Esophagus squamous epithelium (tissue), 5 donors: ENCODE measurements at places on chromosomes 4 and X.

GRCh38 chr4:35538807-35539206 lies 705.5 kb downstream of the ARAP2 start:
- DNase-seq, result no peak

DNA sequence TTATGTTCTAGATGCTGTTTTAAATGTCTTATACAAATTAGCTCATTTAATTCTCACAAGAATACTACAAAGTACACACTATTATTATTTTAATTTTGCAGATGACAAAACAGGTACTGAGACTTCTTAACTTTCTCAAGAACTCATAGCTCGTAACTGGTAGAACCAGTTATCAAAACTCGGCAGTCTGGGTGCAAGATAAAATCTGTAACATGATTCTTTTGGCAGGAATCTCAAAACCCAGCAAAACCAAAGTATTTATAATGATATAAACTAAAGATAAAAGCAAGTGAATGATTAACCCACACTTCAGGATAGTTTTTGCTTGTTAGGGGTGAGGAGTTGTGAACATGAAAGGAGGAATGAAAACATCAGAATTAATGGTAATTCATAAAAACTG lies 27.6 kb downstream of the CLNK start:
- DNase-seq, result no peak

GRCh38 chr4:112253382-112254000 lies 21.9 kb downstream of the AP1AR start:
- DNase-seq, result no peak

GRCh38 chr4:162682651-162683050 lies 484.0 kb downstream of the NAF1 start:
- DNase-seq, result no peak

- DNase-seq, result no peak
Measured at GRCh38 chr4:145625677-145626622, 6.8 kb downstream of the MMAA start.

DNA sequence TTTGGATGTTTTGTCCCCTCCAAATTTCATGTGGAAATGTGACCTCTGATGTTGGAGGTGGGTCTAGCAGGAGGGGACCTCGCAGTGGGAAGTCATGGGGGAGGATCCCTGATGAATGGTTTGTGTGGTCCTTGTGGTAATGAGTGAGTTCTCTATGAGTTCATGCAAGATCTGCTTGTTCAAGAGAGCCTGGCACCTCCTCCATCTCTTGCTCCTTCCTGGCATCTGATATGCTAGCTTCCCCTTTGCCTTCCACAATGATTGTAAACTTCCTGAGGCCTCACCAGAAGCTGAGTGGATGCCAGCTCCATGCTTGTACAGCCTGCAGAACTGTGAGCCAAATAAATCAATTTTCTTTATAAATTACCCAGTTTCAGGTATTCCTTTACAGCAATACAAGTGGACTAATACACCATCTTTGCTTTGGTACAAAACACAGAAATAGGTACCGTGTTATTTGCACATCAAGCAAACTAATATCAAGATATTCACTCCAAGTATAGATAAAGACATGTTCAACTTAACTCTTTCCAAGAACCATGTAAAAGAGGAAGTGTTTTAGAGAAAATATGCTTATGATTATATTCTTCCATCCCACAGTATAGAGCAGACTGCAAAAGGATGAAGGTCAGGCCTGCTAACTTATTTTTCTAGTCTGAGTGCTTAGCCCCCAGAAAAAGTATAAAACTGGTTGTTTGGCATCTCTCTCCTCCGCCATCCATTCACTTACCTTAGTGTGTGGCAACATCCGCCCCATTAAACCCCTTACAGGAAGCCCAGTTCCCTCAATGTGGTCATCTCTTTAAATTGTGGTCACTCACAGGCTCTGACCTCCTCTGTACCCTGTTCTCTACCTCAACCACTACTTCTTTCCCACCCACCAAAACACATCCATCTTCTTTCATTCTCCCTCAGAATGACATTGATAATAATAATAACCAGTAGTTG lies 6.7 kb downstream of the ARAP2 start:
- DNase-seq, result no peak

- DNase-seq, result no peak
Measured at GRCh38 chr4:10354225-10354624, 103.0 kb downstream of the ZNF518B start.

- no peak for DNase-seq
Measured at GRCh38 chr4:176013476-176014247, 52.0 kb upstream of the WDR17 start.

- DNase-seq, result no peak
Measured at GRCh38 chr4:104901961-104902605, 244.6 kb upstream of the TET2 start.

- no peak for DNase-seq
Measured at GRCh38 chr4:188683571-188683970, 544.3 kb downstream of the TRIML1 start.

- DNase-seq, result no peak
Measured at GRCh38 chrX:146409528-146409927, 400.0 kb upstream of the CXorf51B start.

- no peak for DNase-seq
Measured at GRCh38 chr4:26941951-26942350, 81.3 kb downstream of the STIM2 start.

DNA sequence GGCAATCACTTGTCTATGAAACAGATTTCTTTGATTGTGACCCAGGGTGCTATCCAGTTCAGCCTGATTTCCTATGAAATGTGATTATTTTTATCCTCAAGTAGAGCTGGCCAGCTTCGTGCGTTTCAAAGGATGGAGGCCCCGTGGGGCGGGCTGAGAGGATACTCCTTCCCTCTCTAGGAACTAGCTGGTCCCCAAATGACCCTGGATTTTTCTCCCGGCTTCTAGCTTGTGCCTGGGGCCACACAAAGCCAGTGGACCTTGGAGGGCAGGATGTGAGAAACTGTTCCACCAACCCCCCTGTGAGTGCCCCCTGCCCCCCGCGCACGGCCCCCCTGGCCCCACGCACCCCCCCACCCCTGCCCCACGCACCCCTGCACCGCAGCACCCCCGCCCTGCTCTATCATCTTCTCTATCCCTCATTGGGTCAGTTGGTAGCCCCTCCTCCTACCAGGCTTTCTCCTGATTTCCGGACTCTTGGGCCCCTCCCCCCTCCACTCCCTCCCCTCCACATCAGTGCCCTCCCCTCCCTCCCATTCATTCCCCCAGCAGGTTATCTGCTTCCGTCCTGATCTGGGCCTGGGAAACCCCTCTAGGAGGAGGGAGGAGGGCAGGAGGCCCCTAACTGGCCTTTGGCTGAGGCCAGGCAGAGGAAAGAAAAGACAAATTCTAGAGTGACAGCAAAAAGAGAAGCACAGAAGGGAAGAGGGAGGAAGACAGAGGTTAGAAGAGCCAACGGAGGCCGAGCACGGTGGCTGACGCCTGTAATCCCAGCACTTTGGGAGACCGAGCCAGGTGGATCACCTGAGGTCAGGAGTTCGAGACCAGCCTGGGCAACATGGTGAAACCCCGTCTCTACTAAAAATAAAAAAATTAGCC lies 3.3 kb downstream of the XPNPEP2 start:
- no peak for DNase-seq

GRCh38 chrX:88613338-88613737 lies 133.7 kb upstream of the CPXCR1 start:
- no peak for DNase-seq

GRCh38 chr4:139966383-139966782 lies 187.6 kb downstream of the MAML3 start:
- DNase-seq, result no peak

DNA sequence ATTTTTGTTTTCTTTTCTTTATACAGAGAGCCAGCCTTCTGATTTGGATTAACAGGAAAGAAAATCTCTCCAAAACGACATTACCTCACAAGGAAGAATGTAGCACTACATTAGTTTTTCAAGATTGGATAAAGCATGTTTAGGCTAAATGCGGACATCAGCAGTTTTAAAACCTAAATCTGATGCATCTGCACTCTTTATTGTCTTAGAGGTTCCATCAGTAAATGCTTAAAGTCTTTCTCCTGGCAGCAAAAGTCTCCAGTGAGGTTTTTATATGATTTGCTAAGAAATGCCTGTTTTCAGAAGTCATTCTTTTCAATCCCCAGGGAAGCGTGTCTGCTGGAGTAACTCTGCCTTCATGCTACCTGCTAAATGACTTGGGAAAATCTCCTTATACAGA lies 912.9 kb upstream of the INTU start:
- DNase-seq, result no peak

- no peak for DNase-seq
Measured at GRCh38 chrX:41475191-41475590, 28.0 kb downstream of the NYX start.

DNA sequence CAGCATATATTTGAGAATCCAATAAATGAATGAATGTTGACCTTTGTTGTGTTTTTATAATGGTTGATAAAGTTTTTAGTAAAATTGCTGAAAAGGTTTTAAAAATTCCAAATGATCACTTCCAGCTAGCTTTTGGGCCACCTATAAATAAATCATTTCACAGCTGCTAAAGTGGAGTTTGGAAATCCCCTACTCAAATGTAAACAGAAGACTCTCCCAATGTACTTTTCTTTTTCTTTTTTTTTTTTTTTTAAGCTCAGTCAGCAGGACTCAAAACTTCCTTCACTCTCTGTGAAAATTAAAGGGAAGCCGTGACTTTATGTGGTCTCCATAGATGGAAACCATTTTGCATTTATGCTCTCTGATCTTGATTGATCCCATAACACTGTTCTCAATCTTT lies 45.2 kb downstream of the CXCL13 start:
- DNase-seq, result no peak

GRCh38 chrX:82335772-82336171 lies 1133.9 kb downstream of the SH3BGRL start:
- no peak for DNase-seq

DNA sequence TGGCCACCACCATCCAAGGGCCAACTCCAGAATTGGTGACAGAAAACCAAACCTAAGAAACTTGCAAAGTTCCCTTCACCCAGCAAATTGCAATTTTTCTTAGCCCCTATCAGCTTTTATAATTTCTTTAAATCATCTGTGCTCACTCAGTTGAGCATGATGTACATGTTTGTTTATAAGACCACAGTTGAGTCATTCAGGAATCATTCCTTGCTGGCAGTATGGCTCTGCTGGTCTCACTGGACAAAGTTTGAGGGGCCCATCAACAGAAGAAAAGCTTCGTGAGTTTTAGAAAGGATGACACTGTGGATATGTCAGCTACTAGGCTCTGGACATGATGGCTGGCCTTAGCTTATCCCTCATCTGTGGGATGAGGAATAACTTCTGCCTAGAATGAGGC lies 4.0 kb downstream of the TRPC5 start:
- no peak for DNase-seq

GRCh38 chr4:168485156-168485910 lies 5.0 kb upstream of the DDX60L start:
- no peak for DNase-seq

- no peak for DNase-seq
Measured at GRCh38 chrX:114964374-114964773, 53.0 kb downstream of the IL13RA2 start.

- no peak for DNase-seq
Measured at GRCh38 chr4:102031406-102031805, 240.9 kb downstream of the BANK1 start.

DNA sequence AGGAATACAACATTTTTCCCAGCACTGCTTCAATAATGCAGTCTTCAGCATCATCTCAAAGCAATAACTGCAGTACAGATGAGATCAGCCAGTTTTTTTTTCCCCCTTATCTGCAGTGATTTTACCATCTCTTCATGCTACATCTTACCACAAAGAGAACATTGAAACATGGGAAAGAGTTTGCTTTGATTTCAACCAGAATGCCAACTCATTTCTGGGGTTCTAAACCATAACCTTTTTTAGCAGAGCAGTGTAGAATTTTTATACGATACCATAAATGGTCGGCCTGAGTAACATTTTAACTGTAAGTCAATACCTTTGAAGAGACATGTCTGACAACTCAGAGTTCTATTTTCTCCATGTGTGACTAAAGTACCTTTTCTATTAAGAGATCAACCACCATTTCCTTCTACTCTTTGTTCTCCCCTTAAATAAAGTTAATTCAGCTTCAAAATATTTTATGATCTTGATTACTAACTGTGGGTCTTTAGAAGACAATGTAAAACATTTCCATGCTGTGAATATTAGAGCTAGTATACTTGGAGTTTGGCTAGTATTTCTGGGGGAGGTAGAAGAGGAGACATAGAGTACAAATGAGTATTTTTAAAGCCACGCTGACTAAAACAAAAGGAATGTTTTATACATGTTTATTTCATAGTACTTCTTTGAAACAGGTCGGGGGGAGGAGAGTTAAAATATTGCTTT lies 69.1 kb downstream of the TET2 start:
- no peak for DNase-seq

DNA sequence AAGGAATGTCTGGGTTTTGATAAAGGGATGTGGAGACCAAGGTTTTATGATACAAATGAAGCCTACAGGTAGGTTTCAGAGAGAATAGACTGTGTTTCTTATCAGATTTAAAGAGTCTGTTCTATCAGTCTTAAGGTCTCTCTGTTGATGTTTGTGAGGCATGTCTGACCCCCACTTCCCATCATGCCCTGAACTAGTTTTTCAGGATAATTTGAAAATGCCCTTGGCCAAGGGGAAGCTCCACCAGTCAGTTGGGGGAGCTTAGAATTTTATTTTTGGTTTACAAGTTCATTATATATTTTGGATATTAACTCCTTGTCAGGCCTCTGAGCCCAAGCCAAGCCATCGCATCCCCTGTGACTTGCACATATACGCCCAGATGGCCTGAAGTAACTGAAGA lies 18.6 kb downstream of the C4orf51 start:
- DNase-seq, result no peak

DNA sequence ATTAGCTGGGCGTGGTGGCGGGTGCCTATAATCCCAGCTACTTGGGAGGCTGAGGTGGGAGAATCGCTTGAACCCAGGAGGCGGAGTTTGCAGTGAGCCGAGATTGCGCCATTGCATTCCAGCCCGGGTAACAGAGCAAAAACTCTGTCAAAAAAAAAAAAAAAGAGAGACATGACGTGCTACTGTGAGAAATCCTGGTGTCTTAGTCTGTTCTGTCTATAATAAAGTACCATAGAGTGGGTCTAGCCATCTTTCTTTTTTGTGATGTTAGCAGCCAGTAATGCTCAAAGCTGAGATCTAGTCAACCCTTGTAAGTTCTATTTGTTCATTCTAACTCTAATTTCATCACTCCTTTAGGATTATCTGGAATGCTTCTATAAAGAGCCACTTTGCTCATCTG lies 38.9 kb downstream of the CLDN34 start:
- no peak for DNase-seq

DNA sequence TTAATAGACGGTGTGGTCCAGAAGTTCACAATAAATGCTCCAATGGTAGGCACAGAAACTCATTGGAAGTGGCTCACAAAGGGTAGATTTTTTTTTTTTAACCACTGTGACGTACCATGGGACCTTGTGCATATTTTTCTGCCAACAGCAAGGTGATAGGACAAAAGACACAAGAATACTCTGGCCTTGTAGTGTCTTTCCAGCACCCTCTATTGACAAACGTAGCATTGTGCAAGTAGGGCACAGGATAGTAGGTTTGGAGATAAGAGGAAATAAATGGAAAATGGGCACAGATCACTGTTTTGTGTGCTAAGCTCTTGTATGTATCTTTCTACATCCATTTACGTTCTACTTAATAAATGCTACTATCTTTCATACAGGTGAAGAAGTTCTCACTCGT lies 2054.9 kb downstream of the PCDH7 start:
- no peak for DNase-seq

- DNase-seq, result no peak
Measured at GRCh38 chr4:27100713-27101112, 240.1 kb downstream of the STIM2 start.

- no peak for DNase-seq
Measured at GRCh38 chrX:123087326-123087725, 96.8 kb upstream of the GRIA3 start.

- no peak for DNase-seq
Measured at GRCh38 chr4:71026086-71026485, 32.6 kb downstream of the DCK start.

GRCh38 chrX:153861733-153862310 lies 24.2 kb downstream of the L1CAM start:
- DNase-seq, result no peak
